H54 (cell line): ENCODE measurements at places on chromosomes 11 and 22.

DNA sequence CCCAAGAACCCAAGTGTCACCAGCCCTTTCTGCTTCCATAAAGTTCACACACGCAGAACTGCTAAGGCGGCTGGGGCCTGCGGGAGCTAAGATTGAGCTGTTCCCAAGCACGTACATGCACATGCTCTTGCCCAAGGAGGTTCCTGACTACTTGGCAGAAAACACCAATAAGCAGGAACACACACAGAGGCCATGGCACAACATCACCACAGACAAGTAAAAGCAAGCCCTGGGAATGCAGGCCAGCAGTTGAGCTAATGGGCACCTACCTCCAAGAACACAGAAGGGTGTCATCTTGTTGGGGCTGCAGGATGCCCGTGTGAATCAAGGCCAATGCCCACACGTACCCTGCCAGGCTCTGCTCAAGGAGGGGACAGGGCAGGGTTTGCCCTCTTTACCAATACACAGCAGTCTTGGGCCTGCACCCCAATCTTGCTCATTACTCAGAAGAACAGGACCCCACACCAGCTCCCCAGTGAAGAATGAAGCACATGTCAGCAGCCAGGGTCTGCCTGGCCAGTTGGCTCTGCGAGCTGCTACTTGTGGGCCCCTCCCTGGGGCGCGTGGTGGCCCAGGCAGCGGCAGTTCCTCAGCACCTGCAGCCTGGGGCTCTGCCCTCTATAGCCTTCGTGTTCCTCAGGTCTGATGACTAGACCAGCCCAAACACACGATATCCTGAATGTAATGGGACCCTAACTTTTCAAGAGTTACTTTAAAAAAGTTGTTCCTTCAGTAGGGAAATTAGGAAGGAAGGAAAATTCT lies 32.3 kb upstream of the CYP2D6 start:
- no peak for DNase-seq

DNA sequence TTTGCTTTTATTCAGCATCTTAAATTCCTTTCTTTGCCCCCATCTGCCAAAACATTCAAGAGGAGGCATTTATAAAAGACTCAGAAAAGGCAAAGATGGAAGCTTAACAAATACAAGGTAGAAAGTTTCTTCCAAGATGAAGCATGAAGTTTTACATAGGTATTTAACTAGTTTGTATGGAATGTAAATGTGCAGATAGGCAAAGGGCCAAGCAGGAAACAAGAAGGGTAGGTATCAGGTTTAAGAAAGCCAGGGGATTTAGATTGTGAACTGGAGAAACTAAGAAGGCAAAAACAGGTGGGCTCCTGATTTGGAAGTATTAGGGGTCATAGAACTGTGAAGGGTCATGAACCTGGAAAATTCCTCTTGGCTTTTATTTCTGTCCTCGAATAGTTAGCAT lies 62.6 kb downstream of the PPP2R1B start:
- DNase-seq, result no peak

DNA sequence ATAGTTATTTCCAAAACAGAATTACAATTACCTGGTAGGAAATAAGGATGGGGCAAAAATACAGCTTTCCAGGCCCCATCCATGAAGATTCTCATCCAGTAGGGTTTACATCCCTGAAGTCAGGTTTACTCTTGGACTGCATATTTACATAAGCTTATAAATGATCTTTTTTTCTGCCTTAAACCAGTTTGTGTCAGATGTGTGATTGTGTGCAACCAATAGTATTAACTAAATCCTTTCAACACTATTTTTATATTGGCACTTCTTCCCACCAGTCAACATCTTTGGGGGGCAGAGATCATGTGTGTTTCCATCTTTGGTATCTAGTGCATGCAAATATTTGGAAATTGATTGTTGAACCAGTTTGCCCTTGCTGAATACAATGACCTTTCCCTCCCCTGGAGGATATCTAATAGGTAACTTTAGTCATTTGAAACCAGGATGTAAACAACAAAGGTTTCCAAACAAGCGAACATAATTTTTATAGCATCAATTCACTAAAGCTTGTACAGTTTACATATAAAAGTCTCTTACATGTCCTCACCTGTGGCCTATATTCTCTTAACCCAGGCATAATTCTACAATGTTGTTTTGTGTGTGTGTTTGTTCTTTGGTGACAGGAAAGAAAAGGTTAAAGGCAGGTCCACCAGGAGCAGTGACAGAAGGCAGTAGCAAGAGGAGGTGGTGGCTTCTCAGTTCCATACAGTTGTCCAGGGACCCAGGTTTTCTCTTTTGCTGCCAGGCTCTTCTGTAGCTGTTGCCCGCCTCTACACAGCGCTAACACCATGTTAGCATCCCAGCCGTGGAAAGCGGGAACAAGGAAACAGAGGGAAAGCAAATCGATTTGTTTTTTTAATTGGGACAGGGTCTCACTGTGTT lies 1.7 kb upstream of the ME3 start:
- no peak for DNase-seq

DNA sequence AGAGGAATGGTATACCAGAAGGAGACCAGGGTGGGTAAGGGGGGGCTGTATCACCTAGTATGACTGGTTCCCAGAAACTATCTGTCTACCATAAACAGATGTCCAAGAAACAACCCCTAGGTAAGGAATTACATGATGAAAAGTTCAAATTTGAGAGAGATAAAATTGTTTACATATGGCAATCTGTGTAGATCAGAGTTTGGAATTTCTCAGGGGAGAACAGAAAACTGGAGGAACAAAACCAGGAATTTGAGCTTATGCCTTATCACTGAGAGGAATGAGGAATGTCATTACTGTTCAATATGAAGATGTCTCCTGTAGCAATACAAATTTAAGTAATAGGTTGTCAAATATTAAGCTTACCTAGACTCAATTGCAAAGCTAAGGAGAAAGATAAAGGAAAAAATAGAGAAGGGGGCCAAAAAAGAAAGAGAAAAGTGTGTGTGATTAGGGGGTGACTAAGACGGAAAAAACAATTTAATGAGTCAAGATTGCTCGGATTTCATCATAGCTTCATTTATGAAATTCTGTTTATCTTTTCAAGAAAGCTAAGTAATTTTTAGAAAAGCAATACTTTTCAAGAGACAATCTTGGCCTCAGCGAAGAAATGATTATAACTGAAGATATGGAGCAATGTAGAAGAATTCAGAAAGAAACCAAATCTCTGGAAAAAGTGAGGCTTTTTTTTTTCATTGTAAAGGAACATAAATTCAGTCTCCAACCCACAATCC lies 117.8 kb downstream of the APOL5 start:
- DNase-seq, result no peak

GRCh38 chr11:6992026-6992425 lies 28.1 kb downstream of the ZNF214 start:
- no peak for DNase-seq

DNA sequence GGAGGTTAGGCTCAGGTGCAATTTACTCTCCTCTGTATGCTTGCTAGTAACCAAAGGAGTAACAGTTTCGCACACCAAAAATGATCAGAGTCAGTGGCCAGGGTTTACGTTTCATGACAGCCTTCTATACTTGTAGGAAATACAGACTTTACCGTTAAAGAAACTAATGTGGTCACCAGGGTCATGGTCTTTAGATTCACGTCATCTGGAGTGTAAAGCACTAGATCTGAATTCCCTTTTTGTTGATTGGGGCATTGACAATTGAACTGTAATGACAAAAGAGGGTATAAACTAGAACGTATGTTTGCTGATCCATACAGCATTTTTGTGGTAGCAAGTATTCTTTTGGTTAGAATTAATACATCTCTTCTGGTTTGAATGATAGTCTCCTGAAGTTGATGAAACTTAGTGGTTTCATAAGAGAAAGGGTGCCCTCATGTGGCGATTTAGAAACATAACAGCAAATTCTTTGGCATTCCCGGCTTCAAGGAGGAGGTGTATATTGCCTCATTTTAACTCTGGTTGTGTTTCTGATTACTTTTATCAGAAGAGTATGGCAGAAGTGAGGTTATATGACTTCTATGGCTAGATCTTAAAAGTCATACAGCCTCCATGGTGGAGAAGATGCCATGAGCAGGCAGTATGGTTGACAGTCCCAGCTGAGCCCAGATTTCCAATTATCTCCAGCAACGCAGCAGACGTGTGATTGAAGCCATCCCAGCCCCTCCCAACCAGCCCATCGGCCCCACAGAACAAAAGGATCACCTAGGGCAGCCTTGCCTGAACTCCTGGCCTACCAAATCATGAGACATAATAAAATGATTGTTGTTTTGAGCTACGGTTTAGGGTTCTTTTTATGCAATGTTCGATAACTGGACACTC lies 35.1 kb downstream of the MMP7 start:
- DNase-seq, result peak; percentile 19

DNA sequence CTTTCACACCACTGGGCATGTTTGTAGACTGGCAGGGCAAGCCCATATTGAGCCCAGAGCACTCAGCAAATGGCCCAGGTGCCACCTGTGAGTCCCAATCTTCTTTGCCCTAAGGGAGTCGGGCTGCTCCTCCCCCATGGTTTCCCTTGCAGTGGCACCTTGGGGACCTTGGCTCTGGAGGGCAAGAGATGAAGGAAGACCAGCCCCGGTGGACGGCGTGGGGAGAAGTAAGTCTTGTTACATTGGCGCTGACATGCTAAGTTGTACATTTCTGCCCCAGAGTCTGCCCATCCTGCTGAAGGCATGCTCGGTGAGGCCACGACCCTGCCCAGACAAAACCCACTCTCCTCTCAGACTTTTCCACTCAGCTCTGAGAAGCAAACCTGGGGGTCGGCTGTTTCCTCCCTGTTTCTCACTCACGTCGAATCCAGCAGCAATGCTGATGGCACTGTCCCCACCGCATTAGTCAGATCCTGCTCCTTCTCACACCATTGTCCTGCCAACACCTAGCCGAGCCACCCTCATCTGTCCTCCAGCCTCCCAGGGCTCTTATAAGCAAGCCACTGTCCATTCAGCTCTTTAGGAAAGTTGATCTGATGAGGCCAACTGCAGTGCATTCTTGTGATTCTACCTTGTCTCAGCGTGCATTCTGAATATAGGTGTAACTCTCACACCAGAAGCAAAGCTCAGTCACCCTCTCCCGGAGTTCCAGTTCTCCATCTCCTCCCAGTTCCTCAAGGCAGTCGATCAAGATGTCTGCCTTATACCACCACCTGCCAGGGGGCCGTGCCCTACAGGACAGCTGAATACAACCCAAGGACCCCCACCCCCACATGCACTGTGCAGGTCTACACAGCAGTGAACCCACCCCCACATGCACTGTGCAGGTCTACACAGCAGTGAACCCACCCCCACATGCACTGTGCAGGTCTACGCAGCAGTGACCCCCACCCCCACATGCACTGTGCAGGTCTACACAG lies 827.1 kb downstream of the TBC1D22A start:
- DNase-seq, result no peak

DNA sequence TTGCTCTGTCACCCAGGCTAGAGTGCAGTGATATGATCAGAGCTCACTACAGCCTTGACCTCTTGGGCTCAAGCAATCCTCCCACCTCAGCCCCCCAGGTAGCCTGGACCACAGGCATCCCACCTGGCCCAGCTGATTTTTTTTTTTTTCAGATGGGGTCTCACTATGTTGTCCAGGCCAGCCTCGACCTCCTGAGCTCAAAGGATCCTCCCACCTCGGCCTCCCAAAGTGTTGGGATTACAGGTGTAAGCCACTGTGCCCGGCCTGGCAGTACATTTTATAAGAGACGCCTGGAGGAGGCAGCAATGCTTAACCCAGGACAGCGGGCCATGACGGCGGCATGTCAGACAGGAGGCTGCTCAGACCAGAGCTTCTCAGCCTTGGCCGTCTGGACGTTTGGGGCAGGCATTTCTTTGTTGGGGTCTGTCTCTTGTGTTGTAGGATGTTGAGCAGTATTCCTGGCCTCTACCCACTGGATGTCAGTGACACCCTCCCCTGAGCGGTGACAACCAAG lies 4.3 kb downstream of the LGALS2 start:
- no peak for DNase-seq

DNA sequence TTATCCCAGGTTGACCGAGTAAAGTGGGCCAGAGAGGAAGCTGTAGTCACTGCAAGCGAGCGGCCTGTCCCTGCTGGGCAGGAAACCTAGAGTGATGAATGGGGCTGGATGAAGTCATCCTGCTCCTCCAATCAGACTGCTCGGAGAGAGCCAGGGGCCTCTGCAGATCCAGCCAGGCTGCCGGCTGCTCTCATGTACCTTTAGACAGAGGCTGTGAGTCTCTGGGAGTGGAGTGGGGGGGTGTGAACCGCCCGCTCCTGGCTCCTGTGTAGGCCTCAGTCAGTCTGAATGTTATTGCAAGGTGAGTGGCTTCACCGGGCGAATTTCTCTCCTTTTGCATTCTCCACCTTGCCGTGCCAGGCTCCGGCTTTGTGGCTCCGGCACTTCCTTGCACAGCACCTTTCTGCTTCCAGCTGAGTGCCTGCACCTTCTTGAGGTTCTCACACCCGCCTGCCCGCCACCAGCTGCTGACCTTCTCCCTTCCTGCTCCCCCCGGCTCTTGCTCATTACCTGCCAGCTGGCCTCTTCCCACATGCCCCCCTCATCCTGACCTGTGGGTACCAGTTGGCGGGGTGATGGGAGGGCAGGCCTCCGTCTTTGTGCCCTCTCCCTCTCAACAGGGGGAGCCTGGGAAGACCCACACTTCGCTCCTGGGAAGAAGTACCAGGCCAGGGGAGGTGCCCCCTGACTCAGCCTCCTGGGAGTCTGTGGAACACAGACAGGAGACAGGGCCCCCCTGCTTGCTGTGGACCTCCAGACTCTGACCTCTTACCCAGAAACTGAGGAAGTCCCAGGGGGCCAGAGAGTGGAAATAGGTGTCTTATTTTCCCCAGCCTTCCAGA lies 79.9 kb downstream of the GRAMD1B start:
- DNase-seq, result peak; percentile 73
